Activated CD4-positive, alpha-beta T cell treated with anti-CD3 and anti-CD28 coated beads, Interleukin-2, Interleukin-6, amounts not matched to agents 100 ng/mL and 50 ng/mL, durations not matched to agents 16 hours and 8 hours (primary cell): ENCODE measurements at places on chromosomes 11 and 22.

GRCh38 chr11:26193694-26194365 lies 138.1 kb upstream of the ANO3 start:
- no peak for DNase-seq

- DNase-seq, result peak; percentile 42
Observed at GRCh38 chr11:56916587-56916986, 72.1 kb upstream of the OR5AK2 start.

DNA sequence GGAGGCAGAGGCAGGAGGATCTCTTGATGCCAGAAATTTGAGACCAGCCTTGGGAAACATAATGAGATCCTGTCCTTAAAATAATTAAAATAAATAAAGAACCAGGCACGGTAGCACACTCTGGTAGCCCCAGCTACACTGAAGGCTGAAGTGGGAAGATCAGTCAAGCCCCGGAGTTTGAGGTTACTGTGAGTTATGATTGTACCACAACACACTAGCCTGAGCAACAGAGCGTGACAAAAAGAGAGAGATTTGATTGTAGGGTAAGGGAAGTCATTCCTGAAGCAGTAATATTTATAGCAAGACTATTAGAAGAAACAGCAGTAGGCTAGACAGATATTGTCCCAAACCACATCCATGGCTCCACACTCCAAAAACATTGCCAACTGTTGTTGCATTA lies 1408.4 kb upstream of the TENM4 start:
- no peak for DNase-seq

GRCh38 chr11:102705626-102706025 lies at the start of gene MMP27:
Gene MMP27 (minus strand): TSS chr11:102705769. CDS start chr11:102705714, 55 bp downstream.
- no peak for DNase-seq

DNA sequence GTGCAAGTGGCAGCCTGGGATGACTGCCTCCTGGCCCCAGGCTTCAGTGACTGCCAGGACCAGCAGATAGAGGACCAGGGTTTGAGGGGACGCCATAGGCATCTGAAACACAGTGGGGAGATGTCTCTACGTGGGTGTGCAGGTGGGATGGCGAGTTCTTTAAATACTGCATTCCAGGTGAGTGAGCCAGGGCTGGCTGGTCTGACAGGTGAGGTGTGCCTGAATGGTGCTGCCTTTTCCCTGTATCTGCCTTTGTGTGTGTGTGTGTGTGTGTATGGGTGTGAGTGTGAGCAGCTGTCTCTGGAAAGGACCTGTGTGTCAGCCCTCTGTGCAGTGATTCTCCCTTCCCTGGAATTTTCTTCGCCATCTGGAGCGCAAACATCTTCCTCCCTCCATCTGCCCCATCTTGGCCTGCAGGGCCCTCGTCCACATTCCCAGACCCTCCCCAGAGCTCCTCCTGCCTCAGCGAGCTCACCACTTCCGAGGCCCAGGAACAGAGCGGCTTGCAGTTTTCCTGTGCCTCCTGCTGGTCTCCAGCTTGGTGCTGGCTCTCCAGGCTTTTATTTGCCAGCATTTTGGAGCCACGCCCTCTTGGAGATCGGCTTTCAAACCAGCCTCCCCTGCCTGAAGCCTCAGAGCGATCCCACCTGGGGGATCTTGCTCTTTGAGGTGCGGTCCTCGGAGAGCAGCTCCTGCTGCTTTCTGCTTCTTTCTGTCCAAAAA lies at the start of gene GPHA2:
Gene GPHA2, minus strand, starts transcription at position 535 of the 723 bp plus-strand sequence. Its CDS starts 433 bp downstream, at position 102.
- DNase-seq, result no peak

DNA sequence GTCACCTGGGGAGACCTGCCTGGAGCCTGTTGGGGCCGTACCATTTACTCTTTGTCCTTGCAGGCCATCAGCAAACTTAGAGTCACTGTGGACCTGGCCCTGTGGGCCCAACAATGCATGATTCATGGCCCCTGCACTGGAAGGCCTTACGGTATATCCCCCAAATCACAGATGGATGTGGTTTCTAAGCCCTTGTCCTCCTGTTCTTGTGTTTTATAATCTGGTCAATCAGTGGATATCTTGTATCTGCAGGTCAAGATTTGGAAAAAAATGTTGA lies 6.2 kb downstream of the TSKU start:
- no peak for DNase-seq

GRCh38 chr22:19853879-19854777 lies 546 bp downstream of the GNB1L start:
- no peak for DNase-seq

GRCh38 chr11:8087185-8087584 lies 6.2 kb downstream of the TUB start:
- DNase-seq, result no peak

DNA sequence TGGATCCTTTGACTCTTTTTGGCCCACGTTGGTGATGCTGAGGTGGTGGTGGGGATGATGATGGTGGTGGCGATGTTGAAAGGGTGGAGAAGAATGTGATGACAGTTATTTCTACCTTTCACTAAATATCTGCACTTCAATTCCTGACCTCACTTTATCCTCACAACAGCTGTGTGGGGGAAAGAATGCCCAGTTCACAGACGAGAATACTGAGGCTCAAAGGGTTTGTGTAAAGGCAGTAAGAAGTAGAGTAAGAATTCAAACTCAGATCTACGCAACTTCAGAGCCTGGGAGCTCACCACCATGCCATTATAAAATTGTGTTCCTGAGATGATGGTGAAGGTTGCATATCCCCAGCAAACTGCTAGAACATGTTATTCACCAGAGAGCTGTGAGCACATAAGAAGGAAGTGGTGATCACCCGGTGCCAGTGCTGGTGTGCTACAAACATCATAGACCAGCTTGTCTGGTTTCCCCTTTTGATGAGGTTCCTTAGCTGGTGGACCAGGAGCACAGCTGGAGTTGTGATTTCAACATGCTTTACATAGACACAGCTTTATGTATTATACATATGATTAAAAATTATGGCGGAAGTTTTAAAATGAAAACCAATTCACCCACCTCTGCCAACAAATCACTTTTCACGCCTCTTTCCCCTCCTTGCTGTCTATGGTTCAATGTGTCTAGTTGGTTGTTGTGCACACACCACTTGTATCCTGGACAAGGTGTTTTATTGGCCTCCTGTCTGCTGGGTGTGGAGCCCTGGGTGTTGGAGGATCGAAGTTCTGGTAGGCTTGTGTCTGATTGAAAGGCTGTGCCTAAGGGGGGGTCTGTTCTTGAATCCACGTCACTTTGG lies 6.2 kb downstream of the ST14 start:
- DNase-seq, result no peak

GRCh38 chr11:68865241-68865640 lies 23.5 kb upstream of the CPT1A start:
- no peak for DNase-seq

DNA sequence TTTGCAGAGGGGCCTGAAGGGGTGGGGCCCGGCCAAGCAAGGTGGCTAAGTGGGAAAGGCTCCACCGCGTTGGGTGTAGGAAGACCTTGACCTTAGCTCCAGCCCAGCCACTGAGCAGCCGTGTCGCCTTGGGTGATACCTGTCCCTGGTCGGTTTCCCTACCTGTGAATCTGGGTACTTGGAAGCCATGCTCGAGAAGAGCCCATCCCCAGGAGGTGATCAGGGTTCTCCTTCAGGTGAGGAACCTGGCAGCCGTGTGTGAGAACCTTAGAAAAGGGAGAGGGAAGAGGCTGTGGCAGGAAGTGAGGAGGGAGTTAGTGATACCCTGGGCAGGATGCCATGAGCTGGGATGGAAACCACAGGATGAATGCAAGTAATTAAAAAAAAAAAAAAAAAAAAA lies 21.6 kb downstream of the PPARA start:
- DNase-seq, result no peak

- peak; percentile 92 for DNase-seq
Observed at GRCh38 chr22:37643225-37643847, 3.9 kb downstream of the SH3BP1 start.

DNA sequence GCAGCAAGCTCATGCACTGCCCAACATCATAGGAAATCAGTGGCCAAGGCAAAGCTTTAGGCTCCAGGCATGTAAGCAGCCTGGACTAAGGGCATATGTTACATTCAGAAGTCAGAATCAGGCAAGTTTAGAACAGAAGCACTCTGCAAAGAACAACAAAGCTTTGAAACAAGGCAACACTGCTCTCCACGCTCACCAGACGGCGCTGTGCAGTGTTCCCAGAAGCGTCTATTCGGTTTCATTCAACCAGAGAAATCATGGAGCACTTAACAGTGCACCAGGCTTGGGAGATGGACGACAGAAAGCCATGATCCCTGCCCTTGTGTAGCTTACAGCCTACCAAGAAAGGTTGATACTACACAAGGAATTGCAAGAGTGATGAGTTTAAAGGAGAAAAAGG lies 555.8 kb downstream of the BUD13 start:
- DNase-seq, result peak; percentile 38

DNA sequence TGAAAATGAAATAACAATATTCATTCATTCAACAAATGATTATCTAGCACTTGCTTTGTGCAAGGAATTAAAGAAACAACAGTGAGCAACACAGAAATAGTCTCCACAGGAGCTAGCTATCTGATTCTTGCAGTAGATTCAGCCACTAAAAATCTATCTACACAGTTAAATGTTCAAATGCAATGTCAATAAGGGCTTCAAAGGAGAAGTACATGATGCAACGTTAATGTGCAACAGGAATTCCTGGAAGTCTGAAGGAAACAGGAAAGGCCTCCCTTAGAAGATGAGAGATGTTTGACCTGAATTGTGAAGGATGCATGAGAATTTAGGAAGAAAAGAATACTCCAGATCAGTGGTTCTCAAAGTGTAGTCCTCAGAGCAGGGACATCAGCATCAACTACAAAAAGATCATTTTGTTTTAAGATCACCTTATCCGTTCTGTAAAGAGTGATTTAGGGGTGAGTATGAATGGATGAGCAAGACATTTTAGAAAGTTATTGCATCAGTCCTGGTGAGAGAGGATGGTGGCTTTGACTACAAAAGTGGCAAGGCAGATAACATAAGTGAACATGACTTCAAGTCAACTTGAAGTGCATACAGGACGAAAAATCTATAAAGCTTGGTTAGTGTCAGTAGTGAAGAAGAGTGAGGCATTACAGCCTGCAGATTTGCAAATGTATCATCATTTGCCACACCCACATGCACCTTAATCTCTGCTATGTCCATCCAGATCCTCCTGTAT lies 96.0 kb downstream of the ETS1 start:
- DNase-seq, result peak; percentile 58

DNA sequence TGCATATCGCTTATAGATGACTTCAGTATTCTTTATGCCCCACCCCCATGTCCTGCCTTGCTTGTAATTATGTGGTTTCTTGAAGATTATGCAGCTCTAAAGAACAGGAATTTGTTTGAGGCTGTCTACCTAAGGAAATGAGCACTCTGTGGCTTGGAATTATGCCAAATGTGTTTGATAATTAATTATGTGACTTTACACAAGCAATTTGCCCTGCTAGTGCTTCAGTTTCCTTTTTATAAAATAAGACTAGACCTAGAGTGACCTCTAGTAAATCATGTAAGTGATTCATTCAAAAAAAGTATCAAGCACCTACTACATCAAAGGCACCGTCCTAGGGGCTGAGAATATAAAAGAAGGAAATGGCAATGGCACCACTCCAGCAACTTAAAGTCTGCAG lies 491.5 kb upstream of the KIRREL3 start:
- DNase-seq, result no peak

GRCh38 chr11:59667812-59668187 lies 1.0 kb downstream of the PATL1 start:
- DNase-seq, result no peak

DNA sequence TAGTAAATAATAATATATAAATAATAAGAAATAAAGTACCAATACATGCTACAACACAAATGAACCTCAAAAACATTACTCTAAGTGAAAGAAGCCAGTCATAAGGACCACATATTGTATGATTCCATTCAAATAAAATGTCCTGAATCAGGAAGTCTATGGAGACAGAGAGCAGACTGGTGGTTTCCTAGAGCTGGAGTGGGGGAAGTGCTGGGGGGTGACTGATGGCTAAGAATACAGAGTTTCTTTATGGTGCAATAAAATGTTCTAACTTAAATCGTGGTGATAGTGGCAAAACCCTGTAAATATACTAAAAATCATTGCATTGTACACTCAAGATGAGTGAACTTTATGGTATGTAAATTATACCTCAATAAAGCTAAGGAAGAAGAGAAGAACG lies 376.5 kb downstream of the BUD13 start:
- DNase-seq, result no peak
